ENCODE measurements at places on chromosomes 16 and 17.
A peak's percentile ranks its signal among the peaks of the same experiment; 100 is the strongest.

- no peak for DNase-seq
These were observed 38.6 kb downstream of the ARHGAP27 start for GRCh38 chr17:45394091-45394490.

- DNase-seq, result peak; percentile 29
These were observed 4.0 kb downstream of the BECN1 start for GRCh38 chr17:42819939-42820535.

DNA sequence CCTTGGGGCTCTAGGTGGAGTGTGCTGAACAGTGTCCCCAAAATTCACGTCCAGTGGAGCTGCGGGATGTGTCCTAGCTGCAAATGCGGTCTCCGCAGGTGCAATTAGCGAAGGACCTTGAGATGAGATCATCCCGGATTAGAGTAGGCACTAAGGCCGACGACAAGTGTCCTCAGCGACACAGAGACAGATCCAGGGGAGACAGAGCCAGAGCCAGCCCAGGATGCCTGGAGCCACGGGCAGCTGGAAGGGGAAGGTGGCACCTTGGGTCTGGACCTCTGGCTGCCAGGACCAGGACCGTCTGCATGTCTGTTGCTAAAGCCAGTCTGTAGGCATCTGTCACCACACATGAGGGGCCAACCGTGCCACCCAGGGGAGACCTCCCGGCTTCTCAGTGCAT is 24.5 kb downstream of the SLC7A5 start:
- DNase-seq, result no peak

- DNase-seq, result peak; percentile 22
These were observed 14.8 kb downstream of the TRARG1 start for GRCh38 chr17:1294157-1294717.

DNA sequence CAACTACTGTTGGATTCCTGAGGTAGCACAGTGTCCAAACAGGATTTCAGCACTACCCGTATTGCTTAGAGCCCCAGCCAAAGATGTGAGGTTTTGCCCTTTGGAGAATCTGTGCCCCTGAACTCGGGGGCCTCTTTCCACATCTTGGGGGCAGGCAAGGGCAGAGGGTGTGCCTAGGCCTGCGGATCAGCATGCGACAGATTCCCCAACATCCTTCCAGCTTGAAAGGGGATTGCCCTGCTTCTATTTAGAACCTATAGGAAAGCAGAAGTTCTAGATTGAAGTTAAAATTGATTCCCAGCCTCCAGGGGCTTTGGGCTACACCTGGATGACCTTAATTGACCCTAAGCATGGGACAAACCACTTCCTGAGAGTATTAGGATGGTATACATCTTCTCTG is 19.6 kb downstream of the NOD2 start:
- no peak for DNase-seq

DNA sequence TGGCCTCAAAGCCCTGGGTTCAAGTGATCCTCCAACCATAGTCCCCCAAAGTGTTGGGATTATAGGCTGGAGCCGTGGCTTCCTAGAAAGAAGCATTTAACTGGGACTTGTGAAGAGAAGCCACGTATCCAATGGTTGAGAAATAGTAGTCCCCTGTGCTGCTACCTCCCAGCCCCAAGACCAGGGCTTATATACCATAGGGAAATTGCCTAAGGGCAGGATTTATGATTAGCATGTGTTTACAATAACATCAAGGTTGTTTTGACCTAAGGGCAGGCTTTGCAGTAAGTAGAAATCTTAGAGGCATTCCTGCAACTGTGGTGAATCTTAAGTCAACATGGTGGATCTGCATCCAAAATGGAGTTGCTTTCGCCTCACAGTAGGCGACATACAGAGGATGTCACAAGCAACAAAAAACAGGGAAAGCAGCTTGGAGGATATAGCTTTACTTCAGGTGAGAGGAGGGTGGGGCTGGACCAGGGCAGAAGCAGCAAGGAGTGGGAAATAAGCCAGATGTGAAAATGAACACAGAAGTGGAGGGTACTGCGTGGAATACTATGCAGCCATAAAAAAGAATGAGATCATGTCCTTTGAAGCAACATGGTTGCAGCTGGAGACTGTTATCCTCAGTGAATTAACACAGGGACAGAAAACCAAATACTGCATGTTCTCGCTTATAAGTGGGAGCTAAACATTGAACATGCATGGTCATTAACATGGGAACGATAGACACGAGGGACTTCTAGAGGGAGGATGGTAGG is 18.7 kb upstream of the NSMCE1 start:
- DNase-seq, result no peak

DNA sequence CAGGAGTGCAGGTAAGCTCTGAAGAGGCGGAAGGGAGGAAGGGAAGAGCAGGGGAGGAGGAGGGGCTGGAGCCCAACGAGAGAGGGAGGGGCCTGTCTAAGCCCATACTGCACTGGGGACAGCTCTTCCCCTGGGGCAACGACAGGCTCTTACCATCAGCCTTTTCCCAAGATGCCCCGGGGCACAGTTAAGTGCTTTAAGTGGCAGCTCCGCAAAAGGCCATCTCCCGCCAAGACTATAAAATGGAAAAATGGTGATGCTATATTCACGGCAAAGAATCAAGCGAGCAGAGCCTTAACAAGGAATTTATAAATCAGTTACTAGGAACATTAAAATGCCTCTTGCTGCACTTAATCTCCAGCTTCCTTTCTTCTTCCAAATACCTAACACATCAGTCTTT is 110.2 kb upstream of the NLRP1 start:
- DNase-seq, result no peak

DNA sequence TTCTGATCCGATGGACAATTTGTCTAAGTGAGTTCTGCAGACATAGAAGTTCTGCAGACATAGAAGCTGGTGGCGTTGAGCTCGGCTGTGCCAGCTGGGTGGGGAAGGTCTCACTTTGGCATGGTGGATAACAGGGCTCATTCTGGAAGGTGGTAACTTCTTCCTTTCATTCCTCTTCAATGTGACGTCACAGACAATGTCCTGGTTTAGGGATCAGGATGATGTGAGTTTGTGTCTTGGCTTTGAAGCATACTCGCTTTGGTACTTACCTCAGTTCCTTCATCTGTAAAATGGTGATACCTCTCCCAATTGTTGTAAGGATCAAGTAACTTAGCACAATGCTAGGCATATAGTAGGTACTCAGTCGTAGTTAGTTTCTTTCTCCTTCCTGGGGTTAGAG is 408.8 kb upstream of the ASIC2 start:
- no peak for DNase-seq

GRCh38 chr16:66131156-66131807 is 235.2 kb upstream of the CDH5 start:
- no peak for DNase-seq

- no peak for DNase-seq
These were observed 108.7 kb downstream of the ZFHX3 start for GRCh38 chr16:72939247-72939646.

DNA sequence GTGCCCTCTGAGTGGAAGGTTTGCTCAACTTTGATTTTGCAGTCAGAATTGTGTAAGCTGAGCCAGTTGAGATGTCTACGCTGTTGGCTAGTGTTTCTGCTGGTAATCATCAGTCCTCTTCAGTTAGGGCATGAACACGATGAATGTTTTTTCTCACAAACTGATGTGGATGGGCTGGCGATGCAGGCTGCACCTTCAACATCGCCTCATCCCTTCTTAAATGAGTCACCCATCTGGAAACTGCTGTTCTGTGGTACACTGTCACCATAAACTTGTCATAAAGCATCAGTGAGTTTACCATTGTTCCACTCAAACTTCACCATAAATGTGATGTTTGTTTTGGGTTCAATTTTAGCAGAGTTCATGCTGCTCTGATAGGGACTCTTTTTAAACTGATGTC is 8.4 kb downstream of the C16orf95 start:
- DNase-seq, result no peak

DNA sequence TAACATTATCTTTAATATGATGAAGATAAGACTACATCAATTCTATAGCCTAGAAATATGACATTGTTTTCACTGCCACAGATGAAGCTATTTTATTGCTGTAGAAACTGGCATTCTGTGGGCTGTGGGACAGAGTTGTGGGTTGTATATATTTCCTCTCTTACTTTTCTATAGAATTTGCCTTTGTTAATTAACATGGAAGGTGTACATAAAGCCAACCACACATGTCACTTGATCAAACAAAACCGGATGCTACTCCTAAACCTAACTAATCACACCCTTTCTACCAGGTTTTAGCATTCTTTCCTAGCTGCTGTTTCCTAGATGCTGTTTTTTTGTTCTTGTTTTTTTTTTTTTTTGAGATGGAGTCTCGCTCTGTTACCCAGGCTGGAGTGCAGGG is 81.2 kb upstream of the ATP2A3 start:
- no peak for DNase-seq

GRCh38 chr17:72125742-72126141 is 4.9 kb downstream of the SOX9 start:
- DNase-seq, result no peak

DNA sequence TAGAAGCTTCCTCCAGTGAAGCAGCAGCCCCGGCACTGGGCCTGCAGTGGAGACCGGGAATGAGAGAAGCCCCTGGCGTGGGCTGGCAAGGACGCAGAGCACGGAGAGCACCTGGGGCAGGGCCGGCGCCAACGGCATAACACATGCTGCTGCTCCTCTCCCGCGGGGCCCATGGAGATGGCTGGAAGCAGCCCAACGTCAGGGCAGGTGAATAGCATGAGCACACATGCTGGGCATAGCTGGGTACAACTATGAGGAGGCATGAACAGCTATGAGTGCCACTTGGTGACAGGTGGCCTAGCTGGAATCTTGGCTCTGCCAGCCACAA is 46.4 kb downstream of the IRF8 start:
- no peak for DNase-seq

DNA sequence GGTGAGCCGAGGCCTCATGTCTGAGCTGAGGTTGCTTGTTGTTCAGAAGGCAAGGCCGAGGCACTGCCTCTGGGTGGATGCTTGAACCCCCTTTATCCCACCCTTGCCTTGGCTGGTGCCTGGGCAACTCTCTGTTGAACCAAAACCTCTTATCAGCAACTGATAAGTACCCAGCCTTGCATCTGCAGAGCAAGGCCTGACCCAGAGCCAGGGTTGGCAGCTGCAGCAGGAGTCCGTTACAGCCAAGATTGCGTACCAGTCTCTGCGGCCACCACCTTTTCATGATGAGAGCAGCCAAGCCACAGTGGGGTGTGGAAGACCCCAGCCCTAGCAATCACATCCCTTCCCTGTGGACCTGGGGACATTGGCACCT is 118.3 kb downstream of the RAB11FIP4 start:
- no peak for DNase-seq

DNA sequence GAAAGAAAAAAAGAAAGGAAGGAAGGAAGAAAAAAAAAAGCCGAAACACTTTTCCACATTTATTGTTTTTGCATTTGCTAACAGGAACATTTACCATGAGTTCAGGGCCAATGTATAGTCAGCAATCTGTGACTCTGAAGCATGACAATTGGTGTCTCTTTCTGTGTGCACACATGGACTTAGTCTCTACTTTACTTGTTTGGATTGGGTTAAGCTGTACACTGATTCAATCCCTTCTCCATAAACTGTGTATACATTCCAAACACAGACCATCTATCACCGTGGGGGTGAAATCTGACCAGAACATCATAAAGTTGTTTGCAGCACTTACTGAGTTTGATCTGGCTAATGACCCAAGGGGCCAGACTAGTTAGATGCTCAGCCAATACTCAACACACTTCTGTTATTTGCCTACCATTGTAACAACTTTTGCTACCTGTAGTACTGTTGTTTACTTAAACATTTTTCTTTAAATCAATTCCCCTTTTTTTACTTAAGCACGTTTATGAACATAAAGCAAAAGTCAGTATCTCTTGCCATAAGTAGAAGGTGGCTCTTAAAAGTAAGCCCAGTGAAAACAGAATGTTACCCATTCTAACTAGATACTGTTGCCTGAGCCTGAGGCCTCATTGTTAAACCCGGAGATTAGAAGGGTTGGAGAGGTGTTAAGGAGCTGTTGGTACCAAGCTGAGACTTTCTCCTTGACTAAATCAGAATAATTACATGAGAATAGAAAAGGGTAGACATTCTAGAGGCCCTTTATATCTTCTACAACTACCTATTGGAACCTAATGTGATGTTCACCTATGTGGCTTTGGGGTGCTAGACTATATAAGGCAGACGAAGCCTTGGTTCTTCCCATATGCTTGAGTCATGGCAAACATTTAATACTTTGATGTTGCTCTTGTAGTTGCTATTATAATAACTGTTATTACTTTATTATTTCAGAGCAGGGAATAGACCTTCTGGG is 41.8 kb downstream of the SCNN1B start:
- no peak for DNase-seq

DNA sequence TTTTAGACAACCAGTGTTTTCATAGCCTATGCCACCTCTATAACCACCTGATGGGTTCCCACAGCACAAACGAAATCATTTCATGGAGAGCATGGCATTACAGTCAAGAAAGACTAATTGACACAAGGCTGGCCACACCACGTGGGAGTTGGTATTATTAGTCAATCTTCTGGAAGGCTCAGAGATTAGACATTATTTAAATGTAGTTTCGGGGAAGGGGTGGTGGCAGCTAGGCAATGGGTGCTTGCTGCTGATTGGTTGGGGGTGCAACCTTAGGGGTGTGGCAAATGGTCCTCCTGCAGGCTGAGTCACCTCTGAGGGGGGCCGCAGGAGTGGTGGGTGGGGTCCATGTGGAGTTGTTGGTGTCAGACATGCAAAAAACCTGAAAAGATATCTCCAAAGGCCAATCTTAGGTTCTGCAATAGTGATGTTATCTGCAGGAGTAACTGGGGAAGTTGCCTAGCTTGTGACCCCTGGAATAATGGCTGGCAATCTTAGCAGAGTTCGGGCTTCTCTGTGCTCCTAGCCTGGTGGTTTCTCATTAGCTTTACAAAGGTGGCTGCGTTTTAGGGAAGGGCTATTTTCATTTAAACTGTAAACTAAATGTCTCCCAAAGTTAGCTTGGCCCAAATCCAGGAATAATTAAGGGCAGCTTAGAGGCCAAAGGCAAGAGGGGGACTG is 4.6 kb downstream of the TEN1 start:
- DNase-seq, result no peak

DNA sequence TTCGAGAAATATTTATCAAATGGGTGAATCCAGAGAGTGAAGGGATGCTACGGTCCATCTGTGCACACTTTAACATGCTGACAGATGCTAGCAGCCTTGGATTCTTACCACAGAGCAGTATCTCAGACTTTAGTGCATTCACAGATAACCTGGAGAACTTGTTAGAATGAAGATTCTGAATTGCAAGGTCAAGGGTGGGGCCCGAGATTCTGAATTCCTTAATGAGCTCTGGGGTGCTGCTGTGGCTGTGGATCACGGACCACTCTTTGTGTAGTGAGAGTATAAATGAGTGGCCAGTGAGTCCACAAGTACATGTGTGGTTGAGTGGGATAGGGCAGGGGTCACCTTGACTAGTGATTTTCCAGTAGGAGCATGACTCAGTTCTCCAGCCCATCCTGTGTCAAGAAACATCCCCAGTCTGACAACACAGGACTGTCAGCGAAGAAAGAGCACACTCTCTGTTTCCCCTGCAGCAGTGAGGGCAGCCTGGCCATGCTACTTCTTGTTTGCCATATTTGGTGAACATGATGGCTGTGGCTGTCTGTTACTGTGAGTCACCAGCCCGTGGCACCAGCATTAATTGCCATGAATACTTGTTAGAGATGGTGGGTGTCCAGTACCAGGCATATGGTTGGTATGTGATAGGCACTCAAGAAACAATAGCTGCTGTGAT is 13.0 kb upstream of the SALL1 start:
- no peak for DNase-seq
